ENCODE measurements at places on chromosomes 5 and 9.
A peak's percentile ranks its signal among the peaks of the same experiment; 100 is the strongest.

- DNase-seq = peak; percentile 51
Measured at GRCh38 chr5:149728303-149728702, 1.8 kb upstream of the PPARGC1B start.

GRCh38 chr5:149302641-149303040 lies 31.0 kb downstream of the AFAP1L1 start:
- DNase-seq = no peak

- no peak for DNase-seq
Measured at GRCh38 chr5:76271836-76272235, 131.2 kb upstream of the IQGAP2 start.

DNA sequence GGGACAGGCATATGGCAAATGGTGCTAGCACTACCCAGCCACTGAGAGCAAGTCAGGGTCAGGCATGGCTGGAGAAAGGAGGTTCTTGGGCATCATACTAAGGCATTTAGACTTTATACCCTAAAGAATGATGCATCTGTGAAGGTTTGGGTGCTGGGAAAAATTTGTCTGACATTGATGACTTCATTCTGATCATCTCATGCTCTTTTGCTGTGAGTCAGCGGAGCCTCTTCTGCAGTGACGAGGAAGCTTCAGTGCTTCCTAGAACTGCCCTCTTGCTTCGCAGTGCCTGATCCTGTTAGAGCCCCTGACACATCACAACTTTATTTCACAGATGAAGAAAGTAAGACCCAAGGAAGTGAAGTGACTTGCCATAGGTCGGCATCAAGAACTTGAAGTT lies 266.6 kb upstream of the GAS1 start:
- DNase-seq = no peak

- DNase-seq = no peak
Measured at GRCh38 chr5:115949096-115949495, 13.2 kb upstream of the LVRN start.

DNA sequence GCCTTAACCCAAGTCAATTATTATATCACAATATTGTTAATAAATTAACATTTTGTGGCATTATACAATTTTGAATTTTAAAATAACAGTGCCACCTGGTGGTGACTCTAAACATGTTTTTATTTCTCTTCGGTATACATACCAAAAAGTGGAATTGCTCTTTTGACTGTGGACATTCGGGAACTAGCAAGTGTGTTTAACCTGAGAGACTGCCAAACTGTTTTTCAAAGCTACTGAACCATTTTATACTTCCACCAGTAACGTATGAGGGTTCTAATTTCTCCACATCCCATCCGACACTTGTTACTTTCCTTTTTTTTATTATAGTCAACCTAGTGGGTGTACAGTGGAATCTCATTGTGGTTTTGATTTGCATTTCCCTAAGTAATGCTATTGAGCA lies 18.3 kb upstream of the HSDL2 start:
- no peak for DNase-seq

GRCh38 chr9:130453487-130453886 lies 8.7 kb downstream of the ASS1 start:
- DNase-seq = no peak

- no peak for DNase-seq
Measured at GRCh38 chr5:1103093-1103492, 8.8 kb downstream of the SLC12A7 start.

DNA sequence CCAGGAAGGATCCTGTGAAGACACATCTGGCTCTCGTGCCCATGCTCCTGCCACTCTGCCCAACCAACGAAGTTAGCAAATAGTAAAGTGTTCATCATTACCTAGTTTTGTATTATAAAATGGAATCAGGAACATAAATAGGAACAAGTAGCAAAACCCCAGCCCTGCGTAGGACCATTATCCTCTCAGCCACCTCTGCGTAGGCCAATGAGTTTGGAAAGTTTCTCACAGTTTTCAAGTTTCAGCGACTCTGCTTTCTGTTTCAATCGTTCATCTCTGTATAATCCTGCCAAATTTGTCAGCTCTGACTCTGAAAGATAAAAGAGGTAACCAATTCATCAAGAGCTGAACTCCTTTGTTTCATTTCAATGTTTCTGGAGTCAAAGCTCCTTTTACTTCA lies 10.1 kb upstream of the SPATA24 start:
- no peak for DNase-seq

GRCh38 chr5:99600952-99601351 lies 672.1 kb upstream of the CHD1 start:
- no peak for DNase-seq
